ENCODE measurements at places on chromosomes 3 and 15.

DNA sequence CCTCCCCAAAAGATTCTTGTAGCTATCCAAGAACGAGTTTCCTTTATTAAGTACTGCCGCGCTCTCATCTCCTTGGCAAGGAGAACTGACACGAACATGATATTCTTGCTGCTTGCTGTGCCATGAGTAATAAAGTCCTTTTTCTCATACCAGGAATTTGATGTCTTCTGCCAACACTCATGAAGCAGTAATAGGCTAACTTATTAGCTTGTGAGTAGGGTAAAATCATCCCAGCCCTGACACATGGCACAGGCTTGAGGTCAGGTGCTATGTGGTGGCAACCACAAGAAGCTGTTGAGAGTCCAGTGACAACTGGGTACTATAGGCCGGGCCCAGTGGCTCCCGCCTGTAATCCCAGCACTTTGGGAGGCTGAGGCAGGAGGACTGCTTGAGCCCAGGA lies 22.7 kb upstream of the UBXN7 start:
- no peak for DNase-seq

DNA sequence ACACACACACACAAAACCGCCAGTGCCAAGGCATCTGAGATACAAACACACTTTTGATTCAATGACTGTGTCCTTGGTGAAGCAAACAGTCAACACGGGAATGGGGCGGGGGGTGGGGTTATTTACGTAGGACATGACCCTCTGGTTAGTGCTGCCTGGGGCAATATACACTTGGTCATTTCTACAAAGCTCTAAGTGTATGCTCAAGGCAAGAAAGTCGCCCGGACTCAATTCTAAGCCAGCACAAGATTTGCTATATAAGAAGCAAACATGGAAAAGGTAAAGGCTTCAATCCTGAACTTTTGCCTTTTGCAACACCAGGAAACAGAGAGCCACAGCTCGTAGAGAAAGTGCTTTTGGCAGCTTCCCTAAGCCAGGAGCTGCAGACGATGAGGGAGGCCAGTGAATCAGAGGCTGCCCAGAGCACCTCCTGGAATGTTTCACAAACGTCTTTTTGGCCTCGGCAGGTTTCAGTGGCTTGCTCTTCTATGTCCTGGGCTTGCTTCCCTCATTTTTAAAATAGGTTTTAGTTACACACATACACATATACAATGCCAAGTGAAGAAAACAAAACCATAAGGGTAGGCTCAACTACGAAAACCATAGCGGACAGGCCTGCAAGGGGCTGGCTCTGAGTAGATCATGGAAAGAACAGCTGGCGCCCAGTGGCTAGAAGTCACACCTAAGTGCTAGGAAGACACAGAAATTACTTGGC lies 73.6 kb downstream of the TM4SF4 start:
- no peak for DNase-seq

DNA sequence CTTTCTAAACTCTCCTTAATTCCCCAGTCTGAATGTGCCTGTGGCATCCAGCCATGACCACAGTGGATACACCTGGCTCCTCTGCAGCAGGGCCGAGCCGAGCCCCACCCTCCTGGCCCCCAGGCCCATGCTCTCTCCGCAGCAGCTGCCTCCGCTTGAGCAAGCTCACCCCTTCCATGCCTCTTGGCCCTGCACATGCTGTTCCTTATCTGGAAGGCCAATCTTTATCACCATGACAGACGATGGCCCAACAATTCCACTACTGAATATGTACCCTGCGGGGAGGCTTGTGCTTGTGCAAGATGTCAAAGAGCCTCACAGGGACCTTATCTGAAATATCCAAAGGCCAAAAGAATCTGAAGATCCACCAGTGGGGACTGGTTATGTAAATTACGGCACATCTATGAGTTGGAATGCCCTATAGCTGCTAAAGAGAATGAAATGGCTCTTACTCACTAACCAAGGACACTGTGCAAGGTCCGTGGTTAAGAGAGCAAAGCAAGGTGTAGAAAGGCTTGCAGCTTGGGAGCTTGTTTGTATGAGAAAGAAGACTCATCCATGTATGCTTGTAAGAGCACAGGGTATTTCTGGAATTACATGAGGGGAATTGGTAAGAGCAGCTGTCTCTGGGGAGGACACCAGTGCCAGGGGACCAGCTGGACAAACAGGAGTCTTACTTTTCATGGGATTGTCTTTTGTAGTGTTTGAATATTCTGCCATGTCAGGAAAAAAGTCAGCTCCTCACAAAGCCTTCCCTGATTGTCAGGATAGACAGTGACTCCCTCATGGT lies 55.2 kb downstream of the WNT7A start:
- no peak for DNase-seq

GRCh38 chr15:81859737-81860516 lies 185.9 kb downstream of the MEX3B start:
- DNase-seq: no peak

- no peak for DNase-seq
Measured at GRCh38 chr3:9891072-9891622, 737 bp downstream of the JAGN1 start.

- DNase-seq: no peak
Measured at GRCh38 chr3:152127058-152127457, 141.7 kb upstream of the MBNL1 start.

DNA sequence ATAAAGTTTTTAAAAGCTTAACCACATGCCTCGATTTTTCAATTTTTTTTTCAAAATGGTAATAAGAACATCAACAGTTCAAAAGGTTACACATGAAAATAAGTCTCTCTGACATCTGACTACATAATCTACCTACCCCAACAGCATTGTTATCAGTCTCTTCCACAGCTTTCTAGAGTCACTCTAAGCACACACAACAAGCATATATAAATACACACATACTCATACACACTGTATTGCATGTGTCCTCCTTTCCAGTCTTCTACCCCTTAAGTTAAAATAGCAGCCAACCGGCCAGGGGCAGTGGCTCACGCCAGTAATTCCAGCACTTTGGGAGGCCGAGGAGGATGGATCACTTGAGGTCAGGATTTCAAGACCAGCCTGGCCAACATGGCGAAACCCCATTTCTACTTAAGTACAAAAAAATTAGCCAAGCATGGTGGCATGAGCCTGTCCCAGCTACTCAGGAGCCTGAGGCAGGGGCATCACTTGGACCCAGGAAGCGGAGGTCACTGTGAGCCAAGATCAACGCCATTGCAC lies 12.2 kb downstream of the TBL1XR1 start:
- no peak for DNase-seq

DNA sequence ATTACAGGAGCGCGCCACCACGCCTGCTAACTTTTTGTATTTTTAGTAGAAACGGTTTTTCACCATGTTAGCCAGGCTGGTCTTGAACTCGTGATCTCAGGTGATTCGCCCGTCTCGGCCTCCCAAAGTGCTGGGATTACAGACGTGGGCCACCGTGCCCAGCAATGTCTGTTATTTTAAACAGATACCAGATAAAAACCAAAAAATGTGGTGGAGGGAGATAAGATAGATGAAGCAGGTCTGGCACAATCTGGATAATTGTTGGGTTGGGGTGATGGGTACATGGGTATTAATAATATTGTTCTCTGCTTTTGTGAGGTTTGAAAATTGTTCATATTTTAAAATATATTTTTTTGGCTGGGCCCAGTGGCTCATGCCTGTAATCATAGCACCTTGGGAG lies 4.7 kb downstream of the RNF111 start:
- no peak for DNase-seq

GRCh38 chr15:73957785-73958184 lies 31.5 kb downstream of the LOXL1 start:
- DNase-seq: no peak

DNA sequence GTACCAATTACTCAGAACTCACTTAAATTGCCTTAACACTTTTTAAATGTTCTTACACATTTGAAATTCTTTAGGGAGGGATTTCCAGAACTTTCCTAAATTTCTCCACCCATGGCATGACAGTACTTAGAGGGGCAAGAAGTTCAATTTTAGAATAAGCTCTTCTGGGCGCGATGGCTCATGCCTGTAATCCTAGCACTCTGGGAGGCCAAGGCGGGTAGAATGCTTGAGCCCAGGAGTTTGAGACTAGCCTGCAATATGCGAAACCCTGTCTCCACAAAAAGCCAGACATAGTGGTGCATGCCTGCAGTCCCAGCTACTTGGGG lies 10.6 kb downstream of the FAM131A start:
- DNase-seq: no peak

- no peak for DNase-seq
Measured at GRCh38 chr3:66014651-66015050, 24.1 kb downstream of the MAGI1 start.

- no peak for DNase-seq
Measured at GRCh38 chr3:130773366-130773765, 26.7 kb upstream of the PIK3R4 start.

GRCh38 chr3:186933816-186934215 lies 3.5 kb downstream of the ST6GAL1 start:
- no peak for DNase-seq

DNA sequence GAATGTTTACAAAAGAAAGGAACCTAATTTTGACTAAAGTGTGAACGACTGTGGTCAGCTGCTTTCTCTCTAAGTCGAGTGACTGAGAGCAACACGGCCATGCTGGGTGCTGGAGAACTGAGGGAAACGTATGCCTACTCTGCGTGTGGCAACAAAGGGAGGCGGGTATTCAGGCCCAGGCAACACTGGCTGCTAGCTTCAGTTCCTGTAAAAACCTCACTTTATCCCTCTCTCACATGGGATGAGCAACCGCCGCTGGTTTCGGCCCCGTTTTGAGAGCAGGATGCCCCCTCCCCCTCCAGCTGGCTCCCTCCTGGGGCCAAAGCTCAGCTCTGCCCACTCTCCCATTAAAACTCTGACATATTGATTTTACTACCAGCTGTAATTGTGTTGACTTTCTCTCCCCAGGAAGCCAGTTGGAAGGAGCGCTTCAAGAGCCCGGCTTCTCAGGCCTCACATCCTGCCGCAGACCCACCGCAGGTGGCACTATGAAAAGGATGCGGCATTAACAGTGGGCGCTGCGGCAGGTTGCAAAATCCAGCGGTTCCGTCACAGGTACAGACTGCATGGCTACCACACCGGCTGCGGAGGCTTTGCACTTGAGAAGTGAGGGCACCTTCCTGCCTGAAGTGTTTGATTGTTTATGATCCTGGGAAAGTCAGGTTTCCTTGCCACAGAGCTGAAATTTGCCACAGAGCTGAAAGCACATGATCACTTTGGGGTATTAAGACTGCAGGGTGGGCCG lies 12.7 kb downstream of the PLXND1 start:
- no peak for DNase-seq

GRCh38 chr3:51715231-51715976 lies 8.5 kb downstream of the GRM2 start:
- DNase-seq: no peak

GRCh38 chr3:110332629-110333028 lies 739.0 kb upstream of the NECTIN3 start:
- no peak for DNase-seq

- no peak for DNase-seq
Measured at GRCh38 chr3:137998121-137999042, 11.6 kb upstream of the CLDN18 start.

- no peak for DNase-seq
Measured at GRCh38 chr3:155737844-155738460, 6.9 kb downstream of the PLCH1 start.

- no peak for DNase-seq
Measured at GRCh38 chr15:65416845-65417416, 5.8 kb downstream of the IGDCC4 start.

DNA sequence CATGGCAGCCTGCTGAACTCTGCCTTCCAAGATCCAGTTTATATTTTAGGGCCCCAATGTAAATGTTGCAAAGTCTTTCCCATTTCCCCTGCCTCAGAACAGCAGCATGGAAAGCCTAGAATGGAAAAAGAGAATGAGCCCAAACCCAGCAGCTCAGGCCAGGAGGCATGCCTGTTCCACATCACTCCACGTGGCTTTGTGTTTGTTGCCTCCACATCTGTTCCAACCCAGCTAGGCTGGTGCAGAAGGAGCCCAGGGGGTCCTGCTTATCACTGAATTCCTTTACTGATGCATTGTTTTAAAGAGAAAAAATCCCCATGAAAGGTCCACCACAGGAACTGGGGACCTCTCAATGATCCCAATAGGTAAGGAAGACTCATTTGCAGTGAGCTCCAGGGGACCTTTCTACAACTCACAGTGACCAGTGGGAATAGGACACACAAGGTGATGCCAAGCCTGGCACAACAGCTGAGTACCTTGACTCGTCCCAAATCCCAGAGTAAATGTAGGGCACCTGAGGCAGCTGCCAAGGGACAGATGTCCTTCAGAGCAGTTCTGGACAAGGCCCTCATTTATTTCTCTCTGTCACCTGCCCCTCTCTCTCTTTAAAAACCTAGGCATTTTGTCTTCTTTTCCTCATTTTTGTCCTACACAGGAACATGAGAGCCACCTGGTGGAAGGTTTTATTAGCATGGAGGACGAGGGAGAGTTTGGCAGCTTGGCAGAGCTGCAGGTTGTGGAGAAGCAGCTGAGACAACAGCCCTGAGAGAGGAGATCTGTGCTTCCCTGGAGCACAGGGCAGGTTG lies 41.7 kb upstream of the ADAMTS17 start:
- DNase-seq: no peak

Measured in memory B cell (primary cell).